Activated CD4-positive, CD25-positive, alpha-beta regulatory T cell treated with anti-CD3 and anti-CD28 coated beads, Interleukin-2, amount 50 U/mL, for 24 hours (primary cell): ENCODE measurements at places on chromosomes 12 and 14.

DNA sequence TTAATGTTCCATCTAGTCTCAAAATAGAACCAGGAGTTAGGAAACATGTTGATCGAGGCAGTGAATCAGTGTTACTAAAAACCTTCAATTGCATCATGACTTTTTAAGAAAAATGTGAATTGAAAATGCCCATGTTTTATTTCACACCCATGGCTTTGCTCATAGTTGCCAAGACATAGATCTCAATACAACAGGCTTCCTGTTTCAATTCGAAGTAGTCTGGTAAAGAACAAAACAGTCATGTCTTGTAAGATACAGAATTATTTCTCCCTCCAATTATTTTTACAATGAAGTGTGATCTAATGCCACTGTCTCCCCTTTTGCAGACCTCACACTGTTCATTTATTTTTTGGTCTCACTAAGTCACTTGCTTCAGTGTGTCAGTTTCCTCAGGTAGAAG is 44.6 kb upstream of the FAR2 start:
- peak; percentile 18 for ATAC-seq

GRCh38 chr12:64088431-64089349 is 133.4 kb downstream of the KICS2 start:
- ATAC-seq = no peak

GRCh38 chr12:108080363-108080762 is 48.7 kb upstream of the WSCD2 start:
- no peak for ATAC-seq

DNA sequence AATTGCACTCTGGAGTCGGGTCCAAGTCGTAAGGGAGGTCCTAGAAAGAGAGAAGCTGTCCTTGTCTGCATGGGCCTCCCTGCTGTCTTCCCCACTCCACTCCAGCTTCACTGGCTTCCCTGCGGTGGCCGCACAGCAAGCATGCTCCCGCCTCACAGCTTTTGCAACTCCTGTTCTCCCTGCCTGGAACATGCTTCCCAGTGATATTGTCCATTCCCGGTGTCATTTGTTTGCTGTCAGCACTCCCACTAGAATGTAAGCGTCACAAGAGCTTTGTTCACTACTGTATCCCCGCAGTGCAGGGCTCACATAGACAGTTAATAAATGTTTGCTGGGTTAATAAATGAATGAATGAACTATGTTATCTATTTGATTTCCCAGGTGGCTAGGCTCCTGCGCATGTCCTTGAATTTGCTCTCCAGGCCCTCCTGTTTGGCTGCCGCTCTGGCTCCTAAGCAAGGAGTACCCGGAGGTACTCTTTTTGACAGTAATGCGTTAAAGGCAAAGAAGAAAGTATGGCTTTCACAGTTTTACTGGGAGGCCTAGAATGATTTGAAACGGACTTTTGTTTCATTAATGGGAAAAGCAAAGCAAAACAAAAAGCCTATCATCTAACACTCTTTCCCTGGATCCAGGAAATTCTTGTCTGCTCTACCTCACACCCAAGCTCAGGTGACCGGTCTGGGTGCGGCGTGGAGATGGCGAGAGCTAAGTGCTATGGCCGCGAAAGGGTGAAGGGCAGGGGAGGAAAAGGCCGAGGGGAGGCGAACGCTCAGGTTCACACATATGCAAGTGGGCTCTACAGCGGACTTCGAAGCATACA is 6.2 kb upstream of the SLC7A7 start:
- no peak for ATAC-seq

DNA sequence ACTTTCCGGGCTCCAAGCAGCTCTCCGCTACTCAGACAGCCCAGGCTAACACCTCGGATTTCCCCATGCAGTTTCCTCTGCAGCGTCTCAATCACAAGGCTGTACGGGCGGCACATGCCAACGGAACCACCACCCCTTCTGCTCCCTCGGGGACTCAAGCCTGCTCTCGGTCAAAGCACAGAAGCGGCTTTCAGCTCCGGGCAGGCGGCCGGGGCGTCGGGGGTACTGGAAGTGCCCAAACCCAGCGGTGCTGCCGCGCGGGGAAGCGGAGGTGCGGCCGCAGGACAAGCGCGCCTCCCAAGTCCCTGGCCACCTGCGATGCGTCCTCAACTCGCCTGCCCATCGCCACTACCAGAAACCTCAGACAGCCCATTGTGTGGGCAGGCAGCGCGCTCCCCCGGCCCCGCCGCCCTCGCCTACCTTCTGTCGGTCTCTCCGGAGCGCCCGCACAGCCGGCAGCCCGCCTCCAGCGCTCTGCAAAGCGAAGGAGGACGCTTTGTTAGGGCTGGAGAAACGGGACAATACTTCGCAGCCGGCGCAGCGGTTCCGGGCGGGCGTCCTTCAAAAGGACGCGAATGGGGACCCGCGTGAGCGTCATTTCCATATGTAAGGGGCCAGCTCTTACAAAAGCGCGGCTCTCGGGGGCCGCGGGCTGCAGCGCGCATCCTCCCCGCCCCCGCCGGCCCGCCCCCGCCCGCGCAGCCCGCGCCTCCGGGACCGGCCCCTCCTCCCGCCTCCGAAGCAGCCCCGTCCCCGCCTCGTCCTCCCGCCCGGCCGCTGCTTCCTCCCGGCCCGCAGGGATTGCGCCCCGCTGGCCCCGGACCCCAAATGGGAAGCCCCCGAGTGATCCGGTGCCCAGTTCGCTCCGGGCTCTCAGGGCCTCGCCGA is 674 bp downstream of the NIN start:
- ATAC-seq = peak; percentile 57

- ATAC-seq = no peak
These were observed 2.8 kb upstream of the TMEM229B start for GRCh38 chr14:67491285-67491684.

GRCh38 chr14:49767270-49767570 is 733 bp upstream of the KLHDC2 start:
- no peak for ATAC-seq

DNA sequence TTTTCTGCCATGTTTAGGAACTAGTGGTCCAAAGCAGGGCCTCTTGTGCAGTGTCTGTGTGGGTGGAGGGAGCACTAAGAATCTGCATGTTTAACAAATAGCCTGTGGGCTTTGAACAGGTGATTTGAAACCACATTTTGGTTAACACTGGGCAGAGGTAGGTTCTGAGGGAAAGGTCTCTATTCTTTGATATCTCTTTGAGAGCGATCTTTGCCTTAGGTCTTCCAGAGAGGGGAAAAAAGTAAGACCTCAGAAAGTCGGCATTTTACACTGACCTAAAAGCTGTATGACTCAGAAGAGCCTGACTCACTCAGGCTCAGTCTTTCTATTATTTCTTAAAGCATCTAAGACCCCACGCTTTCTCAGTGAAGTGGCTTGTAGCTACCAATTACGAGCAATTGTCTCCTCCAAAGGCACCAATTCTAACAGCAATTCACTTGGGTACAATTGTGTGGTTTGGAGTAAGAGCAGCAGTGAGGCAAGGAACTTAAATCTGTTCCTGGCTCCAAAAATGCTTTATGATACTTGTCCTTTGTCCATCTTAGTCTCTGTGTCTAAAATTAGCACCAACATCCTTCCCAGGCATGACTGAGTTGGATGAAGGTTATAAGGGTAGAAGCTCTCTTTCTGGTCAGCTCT is 8.8 kb downstream of the EIF2B2 start:
- peak; percentile 86 for ATAC-seq

GRCh38 chr12:131982041-131982440 is 32.3 kb downstream of the EP400 start:
- ATAC-seq = no peak

DNA sequence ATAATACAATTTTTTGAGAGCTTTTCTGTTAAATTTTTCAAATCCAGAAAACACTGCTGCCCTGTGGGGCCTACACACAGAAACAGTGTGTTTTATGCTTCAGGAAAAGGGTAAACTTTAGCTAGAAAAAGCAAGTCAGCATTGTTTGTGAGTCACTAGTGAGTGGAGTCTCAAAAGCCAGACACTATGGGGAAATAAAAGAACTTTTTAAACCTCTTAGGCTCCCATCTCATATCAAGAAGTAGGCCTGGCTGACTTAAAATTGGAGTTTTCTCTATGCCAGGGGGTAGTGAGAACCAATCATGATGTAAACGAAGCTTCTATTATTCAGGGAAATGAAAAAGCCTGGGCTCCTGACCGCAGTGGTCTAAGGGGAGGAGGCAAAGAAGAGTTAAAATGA is 12.6 kb downstream of the GPR65 start:
- ATAC-seq = no peak

DNA sequence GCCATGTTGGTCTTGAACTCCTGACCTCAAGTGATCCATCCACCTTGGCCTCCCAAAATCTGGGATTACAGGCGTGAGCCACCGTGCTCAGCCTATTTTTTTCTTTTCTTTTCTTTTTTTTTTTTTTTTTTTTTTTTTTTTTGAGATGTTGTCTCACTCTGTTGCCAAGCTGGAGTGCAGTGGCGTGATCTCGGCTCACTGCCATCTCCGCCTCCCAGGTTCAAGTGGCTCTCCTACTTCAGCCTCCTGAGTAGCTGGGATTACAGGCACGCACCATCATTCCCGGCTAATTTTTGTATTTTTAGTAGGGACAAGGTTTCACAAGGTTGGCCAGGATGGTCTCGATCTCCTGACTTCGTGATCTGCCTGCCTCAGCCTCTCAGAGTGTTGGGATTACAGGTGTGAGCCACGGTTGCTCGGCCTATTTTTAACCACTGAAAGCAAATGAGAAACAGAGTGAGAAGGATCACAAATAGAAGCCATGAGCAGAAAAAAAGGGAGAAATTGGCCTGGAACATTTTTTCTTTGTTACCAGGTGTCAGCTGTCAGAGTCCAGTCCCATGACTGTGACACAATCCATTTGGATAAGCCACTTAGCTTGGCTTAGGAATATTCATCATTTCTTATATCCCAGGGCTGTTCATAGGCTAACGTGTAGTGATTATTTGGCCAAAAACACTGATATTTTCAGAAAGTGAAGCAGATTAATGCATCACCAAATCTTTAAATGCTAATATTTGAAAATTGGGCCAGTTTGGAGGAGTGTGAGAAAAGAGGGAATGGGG is 7.9 kb upstream of the NFKBIA start:
- no peak for ATAC-seq

DNA sequence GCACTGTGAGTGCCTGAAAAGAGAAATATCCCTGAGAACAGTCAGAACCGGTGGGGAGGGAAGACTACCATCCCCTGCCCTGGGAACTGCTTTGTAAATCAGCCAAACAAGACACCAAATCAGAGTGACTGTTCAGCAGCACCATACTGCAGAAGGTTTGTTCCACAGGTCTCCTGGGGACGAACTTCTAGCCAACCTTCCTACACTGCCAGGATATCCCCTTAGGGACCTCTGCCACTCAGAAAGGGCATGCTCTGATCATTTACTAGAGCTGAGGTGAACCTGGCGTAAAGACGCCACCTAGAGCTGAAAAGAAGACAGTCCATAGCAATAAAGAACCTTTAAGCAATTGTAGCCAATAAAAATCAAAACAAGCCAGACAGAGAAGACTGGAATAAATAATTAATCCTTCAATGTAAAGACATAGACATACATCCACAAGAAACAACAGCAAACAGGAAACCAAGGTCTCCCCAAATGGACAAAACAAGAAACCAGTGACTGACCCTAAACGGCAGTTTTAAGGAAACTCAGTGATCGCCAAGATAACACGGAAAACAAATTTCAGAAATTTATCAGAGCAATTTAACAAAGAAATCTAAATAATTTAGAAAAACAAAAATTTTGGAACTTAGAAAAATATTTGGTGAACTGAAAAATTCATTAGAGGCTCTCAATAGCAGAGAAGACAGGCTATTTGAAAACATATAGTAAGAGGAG is 228.1 kb upstream of the AMIGO2 start:
- ATAC-seq = peak; percentile 89

DNA sequence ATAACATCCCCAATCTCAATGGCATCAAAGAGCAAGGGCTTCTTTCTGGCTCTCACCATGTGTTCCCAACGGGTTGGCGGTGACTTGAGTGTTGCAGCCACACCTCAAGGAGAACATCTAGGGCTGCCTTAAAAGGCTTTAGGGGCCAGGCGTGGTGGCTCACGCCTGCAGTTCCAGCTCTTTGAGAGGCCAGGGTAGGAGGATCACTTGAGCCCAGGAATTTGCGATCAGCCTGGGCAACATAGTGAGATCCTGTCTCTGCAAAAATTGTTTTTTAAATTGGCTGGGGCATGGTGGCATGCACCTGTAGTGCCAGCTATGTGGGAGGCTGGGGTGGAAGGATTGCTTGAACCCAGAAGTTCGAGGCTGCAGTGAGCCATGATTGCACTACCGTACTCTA is 14.9 kb downstream of the RFLNA start:
- ATAC-seq = no peak

DNA sequence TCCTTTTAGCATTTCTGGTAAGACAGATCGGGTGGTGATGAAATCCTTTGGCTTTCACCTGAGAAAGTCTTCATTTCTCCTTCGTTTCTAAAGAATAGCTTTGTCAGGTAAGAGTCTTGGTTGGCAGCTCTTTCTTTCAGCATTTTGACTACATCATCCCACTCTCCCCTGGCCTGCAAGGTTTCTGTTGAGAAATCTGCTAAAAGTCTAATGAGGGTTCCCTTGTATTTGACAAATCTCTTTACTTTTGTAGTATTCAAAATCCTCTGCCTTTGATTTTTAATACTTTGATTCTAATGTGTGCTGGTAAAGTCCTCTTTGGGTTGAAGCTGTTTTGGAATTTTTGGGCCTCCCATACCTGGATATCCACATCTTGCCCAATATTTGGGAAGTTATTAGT is 120.2 kb downstream of the PAX9 start:
- ATAC-seq = no peak

- ATAC-seq = no peak
These were observed 708.0 kb downstream of the BCL11B start for GRCh38 chr14:98564006-98564405.

DNA sequence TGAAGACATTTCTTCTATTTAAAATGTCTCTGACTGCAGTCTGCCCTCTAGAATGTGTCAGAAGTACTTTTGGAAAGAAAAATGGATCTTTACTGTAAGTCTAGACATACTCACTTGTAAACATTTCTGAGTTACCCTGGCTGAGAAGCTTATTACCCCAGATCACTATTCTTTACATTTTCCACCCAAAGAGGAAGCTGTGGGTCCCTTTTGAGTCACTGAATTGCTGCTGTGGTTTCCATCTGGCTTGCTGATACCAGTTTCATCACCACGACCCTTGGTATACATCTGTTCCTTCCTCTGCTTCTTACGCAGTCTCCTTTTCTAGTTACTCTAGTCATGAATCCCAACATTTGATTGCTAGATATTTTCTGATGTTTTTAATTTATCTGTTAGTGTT is 20.2 kb upstream of the CLEC4D start:
- ATAC-seq = peak; percentile 98

- ATAC-seq = peak; percentile 11
These were observed 164 bp downstream of the KIF21A start for GRCh38 chr12:39442831-39443080.
